ENCODE measurements at places on chromosomes 1 and 21.

DNA sequence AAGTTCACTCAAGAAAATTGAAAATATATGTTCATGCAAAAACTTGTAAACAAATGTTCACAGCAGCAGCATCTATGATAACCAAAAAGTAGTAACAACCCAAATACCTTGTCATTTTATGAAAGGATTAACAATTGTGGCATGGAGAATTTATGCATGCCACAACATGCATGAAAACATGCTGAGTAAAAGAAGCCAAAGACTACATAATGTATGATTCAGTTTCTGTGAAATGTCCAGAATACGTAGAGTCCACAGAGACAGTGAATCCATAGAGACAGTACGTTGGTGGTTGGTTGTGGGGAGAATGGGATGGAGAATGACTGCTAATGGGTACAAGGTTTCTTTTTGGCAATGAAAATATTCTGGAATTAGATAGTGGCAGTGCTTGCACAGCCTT lies 148.7 kb downstream of the MAST2 start:
- DNase-seq: no peak

DNA sequence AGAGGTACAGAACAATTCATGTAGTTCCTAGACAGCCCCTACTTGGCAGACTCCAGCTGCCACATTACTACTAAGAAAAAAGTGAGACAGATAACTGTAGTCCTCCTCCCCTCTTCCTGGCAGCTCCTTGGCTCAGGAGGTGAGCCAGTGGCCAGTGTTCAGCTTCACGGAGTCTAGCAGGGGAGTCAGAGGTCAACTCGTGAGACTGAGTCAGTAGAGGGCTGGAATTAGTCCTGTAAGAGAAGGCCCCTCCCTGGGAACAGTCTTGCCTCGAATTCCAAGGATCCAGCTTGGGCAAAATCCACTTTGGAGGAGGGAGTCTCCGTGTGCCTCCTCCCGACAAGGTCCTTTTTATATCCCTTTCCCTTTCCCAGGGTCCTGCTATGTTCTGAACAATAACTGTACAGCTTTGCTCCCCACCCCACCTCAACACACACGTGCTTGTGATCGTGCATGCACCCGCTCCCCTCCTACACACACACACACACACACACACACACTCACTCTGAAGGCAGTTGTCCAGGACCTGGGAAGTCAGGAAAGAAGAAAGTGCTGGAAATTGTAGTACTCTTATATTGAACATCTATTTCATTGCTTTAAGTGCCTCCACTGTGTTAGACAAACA lies 22.5 kb upstream of the SLC27A3 start:
- no peak for DNase-seq

- peak; percentile 10 for DNase-seq
These were observed 70.2 kb downstream of the FOXD2 start for GRCh38 chr1:47507881-47508701.

GRCh38 chr1:216111842-216112241 lies 311.4 kb downstream of the USH2A start:
- DNase-seq: peak; percentile 5

GRCh38 chr1:54356680-54357147 lies 49.5 kb downstream of the SSBP3 start:
- DNase-seq: peak; percentile 92

DNA sequence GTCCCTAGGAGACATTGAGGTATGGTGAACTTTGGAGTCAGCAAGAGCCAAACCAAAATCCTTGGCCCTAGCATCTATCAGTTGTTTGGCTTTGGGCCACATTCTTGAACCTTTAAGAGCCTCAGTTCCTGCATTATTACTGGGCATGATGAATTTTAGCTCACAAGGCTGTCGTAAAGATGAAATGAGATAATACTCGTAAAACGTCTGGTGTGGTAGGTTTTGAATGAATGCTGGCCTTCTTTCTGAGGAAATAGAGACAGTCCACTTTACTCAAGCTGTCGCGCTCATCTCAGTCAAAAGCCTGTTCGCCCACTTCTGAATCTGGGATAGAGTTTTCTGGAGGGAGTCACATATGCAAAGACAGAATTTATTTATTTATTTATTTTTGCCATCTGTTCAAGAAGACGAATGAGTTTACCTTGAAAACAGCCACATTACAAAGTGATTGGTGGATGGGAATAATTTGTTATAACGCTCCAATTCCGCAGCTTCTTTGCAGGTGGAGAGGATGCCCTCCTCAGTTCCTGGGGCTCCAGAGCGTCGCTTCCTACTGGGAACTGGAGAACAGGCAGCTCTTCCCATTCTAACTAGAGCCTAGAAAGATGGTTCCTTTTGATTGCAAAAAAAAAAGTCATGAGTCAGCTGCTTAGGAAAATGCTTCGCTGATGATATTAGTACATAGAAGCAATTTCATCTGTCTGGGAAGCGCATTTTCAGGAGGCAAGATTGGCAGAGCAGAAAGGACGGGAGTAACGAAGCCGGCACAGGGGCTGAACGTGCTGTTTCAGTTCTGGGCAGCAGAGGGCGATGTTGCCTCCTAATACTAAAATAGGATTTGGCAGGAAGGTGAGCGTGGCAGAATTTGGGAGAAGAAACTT lies 49.9 kb upstream of the CYP2J2 start:
- peak; percentile 91 for DNase-seq

DNA sequence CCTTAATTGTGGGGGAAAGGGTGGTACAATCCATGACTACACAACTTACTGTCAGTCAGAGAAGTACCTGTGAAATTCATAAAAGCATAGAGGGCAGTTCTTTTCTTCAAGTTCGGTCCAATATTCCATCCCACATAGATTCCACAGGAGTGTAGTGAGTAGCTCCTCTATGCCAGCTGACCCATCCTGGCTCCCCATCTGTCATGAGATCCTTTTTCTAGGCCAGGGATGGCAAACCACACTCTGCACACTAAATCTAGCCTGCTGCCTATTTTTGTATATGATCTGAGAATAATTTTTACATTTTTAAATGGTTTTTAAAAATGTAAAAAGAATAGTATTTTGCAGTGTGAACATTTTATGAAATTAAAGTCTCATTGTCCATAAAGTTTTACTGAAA lies 107.0 kb upstream of the TSPAN2 start:
- no peak for DNase-seq

Measured in NCI-H2171 treated with DMSO at 0.1 percent for 48 hours (cell line).